Lower leg skin (tissue), 4 donors: ENCODE measurements at places on chromosomes 6 and 20. TPM values are rescaled to one million over a fixed set of nuclear protein-coding genes. Genes with fewer than 3 reads are reported as not detected.

GRCh38 chr20:33275215-33275614 is 7.8 kb upstream of the BPIFB1 start:
- DNase-seq, result no peak

DNA sequence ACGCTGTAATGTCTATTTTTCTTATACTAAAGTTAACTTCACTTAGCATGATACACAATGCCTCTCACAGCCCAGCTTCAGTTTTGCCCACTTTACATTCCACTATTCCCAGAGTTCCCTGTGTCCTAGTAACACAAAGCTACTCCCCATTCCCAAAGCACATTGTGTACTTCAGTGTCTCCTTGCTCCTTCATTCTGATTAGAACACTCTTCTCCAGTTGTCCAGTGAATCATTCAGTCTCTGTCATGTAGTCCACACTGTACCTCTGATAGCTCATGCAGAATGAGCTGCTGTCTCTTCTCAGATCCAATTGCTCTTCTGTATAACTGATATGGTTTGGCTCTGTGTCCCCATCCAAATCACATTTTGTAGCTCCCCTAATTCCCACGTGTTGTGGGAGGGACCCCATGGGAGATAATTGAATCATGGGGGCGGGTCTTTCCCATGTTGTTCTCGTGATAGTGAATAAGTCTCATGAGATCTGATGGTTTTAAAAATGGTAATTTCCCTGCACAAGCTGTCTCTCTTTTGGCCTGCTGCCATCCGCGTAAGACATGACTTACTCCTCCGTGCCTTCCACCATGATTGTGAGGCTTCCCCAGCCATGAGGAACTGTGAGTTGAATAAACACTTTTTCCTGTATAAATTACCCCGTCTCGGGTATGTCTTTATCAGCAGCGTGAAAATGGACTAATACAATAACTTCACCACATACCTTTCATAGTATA is 2.1 kb upstream of the TMX4 start:
- DNase-seq, result no peak

The POLH gene
- 28.2 TPM for total RNA-seq

The BPIFA1 gene
- not detected for total RNA-seq

GRCh38 chr6:149032599-149033405 is 284.7 kb upstream of the TAB2 start:
- no peak for DNase-seq

The EYS gene
- not detected for total RNA-seq

GRCh38 chr6:2552526-2553154 is 198.1 kb downstream of the MYLK4 start:
- no peak for DNase-seq

DNA sequence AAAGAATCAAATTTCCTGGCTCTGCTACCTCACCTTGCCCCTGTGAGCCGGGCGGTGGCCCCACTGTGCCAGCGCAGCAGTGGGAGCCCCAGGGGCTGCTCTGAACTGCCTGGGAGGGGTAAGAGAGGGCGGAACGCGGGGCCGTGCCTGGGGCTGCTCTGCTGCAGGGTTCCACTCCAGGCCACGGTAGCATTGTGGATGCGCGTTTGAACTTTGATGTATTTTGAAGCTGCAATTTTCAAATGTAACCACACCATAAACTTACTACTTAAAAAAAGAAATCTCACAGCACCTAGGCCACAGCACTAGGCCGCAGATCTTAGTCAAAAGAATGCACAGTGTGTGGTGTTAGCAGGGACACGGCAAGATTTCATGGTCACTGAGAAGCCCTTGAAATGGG is 57.5 kb downstream of the PRDM1 start:
- DNase-seq, result no peak

- DNase-seq, result no peak
Observed at GRCh38 chr20:21820688-21821087, 115.2 kb downstream of the PAX1 start.

- DNase-seq, result no peak
Observed at GRCh38 chr20:15297059-15297875, 959.9 kb upstream of the FLRT3 start.

The SIRPD gene
- not detected for total RNA-seq

DNA sequence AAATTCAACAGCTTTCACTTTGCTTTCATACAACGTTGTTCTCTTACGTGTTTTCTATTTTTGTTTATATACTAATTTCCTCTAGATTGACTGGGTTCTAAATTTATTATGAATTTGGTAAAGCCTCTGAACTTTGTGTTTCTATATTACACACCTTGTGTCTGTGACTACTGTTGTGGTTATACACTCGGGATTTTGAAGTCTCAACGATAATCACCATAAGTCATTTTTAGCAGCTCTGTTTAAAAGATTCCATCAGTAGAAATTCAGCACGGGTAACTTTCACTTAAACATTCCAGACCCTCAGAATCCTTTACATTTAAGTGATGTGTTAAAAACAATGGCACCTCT is 31.8 kb upstream of the HBS1L start:
- DNase-seq, result no peak

DNA sequence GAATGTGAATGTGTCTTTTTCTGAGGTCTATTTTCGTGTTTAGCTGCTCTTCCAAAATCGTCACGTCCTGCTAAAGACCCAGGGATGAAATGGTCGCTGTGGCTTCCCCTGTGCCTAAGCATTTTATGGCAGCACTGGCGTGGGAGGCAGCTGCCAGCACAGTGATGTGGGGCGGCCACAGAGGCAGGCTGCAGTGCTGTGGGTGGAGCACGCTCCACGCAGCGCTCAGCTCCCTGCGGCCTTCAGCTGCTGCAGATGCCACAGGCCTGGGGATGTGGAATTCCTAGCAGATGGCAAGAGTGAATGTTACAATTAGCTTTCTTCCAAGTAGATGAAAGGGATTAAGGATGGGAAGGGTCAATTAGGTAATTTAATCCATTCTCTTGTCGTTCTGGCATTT is 242.6 kb downstream of the SMOC2 start:
- no peak for DNase-seq

GRCh38 chr6:37631295-37631694 is 66.4 kb downstream of the MDGA1 start:
- DNase-seq, result no peak

DNA sequence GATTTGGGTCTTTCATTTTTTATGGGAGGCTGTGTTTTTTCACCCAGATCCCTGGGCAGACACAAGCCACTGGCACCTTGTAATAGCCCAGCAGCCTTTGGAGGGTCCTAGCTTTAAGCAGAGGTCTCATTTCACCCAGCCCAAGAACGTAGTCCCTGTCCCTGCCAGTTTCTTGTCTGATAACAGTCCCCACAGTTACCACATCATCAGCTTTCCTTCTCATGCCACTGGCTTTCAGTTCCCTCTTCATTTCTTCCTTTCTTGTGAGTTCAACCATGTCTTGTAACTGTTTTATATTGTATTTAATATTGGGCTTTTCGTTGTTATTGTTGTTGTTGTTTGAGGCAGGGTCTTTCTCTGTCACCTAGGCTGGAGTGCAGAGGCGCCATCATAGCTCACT is 10.6 kb downstream of the PNPLA1 start:
- DNase-seq, result no peak
